ENCODE measurements at places on chromosomes 12 and 14.
A peak's percentile ranks its signal among the peaks of the same experiment; 100 is the strongest.

GRCh38 chr12:47841910-47842309, 22.2 kb upstream of the HDAC7 start:
- DNase-seq, result no peak

DNA sequence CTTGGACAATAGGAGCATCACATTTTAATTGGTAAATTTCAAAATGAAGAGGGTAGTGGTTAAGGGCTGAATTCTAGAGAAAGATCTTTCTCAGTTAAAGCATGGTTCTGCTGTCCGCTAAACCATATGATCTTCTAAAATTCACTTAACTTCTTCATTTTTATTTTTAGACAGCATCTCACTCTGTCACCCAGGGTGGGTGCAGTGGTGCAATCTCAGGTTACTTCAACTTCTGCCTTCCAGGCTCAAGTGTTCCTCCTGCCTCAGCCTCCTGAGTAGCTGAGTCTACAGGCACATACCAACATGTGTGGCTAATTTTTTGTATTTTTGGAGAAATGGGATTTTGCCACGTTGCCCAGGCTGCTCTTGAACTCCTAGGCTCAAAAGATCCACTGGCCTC, 226.7 kb upstream of the ABCD2 start:
- no peak for DNase-seq

- DNase-seq, result no peak
These were observed 47.6 kb upstream of the FRMD6 start for GRCh38 chr14:51604073-51604472.

- DNase-seq, result no peak
These were observed 4.7 kb upstream of the SSH1 start for GRCh38 chr12:108861878-108862587.

DNA sequence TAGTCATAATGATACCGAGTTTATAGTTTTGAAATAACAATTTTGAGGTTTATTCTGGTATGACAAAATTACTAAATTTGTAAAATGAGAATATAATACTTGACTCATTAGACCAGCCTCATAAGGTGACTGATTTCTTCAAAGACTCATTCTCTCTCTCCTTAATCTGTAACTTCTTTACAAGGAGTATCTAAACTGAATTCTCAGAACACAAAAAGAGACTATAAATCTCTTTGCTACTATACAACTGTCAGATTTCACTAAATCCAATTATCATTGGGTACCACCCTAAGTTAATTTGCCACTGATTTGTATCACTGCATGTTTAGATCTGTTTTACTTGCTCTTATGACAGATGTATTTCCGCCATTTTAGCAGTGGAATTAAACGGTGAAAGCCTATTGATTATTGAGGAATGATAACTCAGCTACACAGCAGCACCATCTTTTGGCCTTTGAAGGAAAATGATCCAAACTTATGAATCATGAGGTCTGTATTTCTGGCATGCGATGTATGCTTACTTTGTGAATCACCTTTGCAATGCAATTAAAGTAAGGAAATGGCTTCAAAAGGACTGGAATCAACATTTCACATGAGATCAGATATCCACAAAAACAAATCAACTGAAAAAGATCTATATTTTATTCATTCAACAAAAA, 161.2 kb downstream of the RERGL start:
- no peak for DNase-seq

DNA sequence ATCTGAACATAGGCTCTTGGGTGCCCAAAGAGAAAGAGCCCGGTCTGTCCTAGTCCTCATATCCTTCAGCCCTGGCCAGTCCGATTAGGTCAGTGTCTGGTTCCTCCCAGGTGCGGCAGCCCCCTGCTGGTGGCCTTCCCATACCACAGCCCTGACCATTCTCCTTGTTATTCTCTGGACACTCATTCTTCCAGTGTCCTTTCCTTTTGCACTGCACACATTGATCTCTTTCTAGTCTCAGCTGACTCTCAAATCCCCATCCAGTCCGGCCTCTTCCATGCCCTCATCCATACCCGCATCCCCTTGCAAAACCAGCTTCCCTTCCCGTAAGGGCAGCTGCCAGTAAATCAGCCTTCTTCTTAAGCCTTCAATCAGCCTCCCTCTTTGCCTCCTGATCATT, 1316.3 kb downstream of the TMEM121 start:
- DNase-seq, result no peak

- DNase-seq, result no peak
These were observed 156.7 kb downstream of the TMTC3 start for GRCh38 chr12:88298761-88299242.

DNA sequence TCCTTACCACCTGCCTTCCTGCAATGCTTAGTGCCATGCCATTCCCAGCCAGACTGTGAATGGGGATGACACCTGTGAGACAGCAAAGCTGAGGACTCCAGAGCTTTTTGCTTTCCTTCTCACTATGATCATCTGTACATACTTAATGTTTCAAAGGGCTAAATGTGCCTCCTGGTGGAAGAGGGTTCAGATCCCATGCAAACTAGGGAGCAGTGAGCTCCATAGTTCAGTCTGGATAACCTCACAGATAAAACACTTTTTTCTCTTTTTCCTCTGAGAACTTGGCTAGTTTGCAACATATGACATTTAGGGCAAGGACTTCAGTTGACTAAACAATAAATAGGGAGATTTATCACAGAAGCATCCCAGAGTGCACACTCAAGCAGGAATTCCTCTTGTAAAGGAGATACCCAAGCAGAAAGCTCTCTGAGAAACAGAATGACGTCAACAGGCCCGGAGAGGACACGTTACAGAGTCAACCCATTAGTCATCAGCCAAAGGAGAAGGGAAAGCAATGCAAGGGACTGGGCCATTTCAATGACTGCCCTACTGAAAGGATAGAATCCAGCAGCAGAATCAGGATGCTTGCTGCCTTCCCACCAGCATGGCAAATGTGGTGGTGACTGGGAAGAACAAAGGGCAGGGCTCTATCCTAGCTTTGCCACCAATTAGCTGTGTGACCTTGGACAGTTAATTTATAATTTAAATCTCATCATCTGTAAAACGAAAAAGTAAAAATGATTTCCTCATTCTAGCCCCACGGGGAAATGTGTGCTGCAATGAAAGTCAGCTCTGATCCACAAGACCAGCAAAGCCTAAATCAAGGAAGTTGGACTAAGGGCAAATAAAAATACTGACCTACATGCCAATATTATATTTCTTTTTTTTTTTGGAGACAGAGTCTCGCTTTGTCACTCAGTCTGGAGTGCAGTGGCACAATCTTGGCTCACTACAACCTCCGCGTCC, 80.8 kb upstream of the ACTN1 start:
- DNase-seq, result no peak

DNA sequence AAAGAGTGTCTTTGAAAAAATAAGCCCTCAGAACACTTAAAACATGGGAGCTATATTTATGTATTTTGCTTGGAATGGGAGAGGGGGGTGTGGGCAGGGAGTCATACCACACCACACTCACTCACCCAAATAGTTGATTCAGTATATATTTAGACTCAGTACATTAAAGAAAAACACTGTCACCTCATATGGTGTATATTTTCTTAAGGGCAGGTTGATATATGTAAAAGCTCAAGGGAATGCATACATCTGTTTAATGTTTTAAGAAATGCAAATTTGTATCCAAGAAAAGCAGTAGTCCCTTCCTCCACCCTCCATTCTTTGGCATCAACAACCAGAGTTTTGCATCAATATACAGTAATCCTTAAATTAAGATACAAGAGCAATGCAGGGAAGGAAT, 1.4 kb downstream of the NFYB start:
- DNase-seq, result no peak

- no peak for DNase-seq
These were observed 6.7 kb downstream of the PLD4 start for GRCh38 chr14:104931304-104931770.

DNA sequence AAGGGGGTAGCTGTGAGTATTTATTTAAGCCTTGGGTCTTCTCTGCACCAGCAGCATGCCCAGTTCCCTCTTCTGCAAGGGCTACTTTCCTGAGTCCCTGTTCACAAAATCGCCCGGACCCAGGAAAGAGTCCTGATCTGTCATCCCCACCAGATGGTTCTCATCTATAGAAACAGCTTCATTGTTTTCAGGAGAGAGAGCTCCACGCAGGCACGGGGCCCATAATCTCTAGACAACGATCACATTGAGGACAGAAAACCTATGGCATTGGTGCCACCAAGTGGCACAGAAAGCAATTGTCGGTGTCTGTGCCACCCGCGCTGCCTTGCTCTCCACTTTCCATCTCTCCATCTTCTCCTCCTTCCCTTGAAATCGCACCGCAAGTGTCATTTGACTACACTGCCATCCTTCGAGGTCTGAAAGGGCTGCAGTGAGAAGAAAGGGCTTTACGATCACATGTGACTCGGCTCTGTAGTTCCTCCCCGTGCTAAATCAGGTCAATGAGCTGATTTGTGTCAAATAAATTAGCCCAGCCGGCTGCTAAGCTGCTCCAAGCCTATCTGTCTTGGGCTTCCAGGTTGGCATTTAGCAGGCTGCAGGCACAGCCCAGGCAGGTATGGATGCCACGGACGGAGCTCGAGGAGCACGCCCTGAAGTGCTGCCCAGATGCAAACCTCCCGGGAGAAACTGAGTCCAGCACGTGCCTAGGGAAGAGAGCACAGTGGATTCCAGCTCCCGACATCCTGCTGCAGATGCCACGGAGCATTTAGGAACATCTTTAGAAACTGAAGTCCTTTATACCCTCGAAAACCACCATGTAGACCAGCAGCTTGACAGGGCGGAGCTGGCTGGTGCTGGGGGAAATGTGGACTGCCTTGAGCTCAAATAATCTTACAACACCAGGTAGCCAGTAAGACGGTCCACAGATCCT, 28.8 kb downstream of the SPRING1 start:
- DNase-seq, result peak; percentile 18

GRCh38 chr12:113506867-113507266, 35.2 kb upstream of the LHX5 start:
- DNase-seq, result no peak

DNA sequence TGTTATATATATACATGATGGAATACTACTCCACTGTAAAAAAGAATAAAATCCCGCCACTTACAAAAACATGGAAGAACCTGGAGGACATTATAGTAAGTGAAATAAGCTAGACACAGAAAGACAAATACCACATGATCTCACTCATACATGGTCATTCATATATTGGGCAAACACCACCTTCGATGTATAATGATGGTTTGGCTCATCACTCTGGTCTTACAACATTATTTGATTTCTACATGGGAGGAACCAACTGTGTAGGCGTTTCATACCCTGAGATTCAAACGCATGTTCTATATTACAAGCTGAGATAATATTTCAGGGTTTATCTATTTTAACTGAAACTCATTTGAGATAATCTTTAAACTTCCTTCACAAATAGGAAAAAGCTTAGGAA, 48.3 kb downstream of the ABCD2 start:
- no peak for DNase-seq

DNA sequence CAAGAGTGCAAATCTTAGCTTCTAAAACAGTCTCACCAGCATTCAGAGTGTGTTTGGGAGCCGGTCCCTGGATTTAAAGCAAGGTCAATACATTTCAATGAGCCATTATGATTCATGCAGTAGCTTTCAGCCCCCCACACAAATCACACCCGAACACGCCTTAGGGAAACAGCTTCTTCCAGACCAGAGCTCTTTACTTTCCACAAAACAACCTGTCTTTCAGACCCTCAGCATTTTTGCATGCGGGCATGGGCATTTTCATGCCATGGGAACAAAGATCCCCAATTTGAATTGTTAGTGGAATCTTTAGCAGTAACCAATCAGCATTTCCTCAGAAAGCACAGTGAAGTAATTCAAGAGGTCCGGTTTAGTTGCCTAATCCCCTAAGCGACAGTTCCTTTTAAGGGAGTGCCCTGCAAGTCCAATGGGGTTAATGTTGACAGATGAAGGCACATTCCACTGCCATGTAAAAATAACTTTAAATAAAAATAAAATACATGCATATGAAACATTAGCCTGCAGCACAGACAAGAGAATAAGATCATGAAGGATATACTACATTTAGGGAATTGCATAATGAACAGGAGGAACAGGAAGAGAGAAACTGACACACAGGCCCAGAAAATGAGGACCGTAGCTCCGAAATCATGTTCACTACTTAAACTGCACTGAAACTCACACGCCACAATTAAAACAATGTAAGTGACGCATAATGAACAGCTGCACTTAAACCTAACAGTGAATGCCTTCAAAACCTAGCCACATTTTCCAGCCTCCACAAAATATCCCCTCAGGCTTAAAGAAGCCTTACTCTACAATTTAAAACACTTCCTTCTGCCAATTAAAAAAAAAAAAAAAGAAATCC, 4.0 kb downstream of the VPS37B start:
- no peak for DNase-seq

- DNase-seq, result no peak
These were observed 2.5 kb downstream of the LEMD3 start for GRCh38 chr12:65171870-65172269.

GRCh38 chr12:42469355-42470175, 120.0 kb downstream of the PRICKLE1 start:
- no peak for DNase-seq

- no peak for DNase-seq
These were observed 96.9 kb downstream of the HELB start for GRCh38 chr12:66398931-66399910.

DNA sequence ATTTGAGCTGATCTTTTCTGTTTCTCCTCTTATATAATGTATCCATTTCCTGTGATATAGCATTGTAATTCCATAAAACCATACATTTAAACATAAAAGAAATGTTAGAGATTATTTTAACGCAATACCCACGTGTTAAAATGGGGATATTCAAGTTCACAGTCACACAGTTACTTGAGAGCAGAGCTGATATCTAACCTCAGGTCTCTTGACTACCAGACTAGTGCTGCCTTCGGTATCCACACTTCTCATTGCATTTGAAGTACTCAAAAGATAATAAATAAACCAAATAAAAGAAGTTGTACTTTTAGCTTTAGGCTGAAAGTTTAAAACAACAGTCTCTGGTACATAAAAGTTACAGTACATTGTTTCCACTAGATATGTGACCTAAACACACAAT, 2.9 kb downstream of the CLECL1 start:
- DNase-seq, result no peak

DNA sequence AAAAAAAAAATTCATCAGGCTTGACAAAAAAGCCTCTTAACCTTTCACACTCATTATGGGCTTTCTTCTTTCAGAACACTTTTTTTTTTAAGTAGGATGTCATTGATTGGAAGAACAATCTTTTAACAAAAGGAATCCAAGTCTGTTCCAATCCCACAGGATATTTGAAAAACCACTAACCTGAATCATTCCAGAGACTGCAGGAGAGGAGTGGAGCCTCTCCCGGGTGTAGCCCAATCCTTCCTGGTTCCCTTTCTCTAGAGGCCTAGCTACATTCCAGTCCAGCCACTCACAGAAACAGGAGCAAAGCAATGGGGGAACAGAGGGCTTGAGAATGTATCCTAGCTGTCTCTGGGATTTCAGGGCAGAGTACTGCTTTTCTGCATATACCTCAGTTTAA, 4.3 kb downstream of the MFAP5 start:
- no peak for DNase-seq

GRCh38 chr14:79419571-79420327, 791.6 kb downstream of the DIO2 start:
- no peak for DNase-seq

- no peak for DNase-seq
These were observed 122.8 kb downstream of the AACS start for GRCh38 chr12:125187780-125188741.

Data from hypothalamus (tissue), 51 donors.